Retinal pigment epithelial cell (primary cell): ENCODE measurements at places on chromosomes 3 and 15.

GRCh38 chr3:36477655-36478054 is 97.4 kb downstream of the STAC start:
- DNase-seq: no peak

- DNase-seq: no peak
Observed at GRCh38 chr15:41809121-41809520, 18.8 kb upstream of the JMJD7 start.

DNA sequence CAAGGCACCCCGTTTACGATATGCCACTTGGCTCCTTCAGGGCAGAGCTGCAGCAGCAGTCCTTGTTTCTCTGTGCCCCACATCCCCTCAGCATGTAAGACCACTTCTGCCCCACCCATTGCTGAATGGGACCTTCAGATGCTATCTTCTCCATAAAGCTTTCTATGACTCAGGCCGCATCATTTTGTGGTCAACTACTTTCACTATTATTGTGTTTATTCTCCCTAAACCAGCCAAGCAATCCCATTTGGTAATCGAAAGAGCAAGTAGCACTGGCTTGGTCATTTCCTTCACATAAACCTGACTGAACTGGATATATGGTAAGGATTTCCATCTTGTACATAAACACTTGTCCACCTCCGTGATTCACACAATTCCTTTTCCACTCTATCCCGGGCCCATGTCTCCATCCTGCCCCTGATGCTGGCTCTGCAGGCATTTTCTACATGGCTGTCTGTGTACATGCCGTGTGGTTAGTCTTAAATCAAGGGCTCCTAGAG is 25.7 kb downstream of the LIPC start:
- DNase-seq: no peak

GRCh38 chr3:34053626-34054025 is 255.2 kb downstream of the PDCD6IP start:
- DNase-seq: no peak

DNA sequence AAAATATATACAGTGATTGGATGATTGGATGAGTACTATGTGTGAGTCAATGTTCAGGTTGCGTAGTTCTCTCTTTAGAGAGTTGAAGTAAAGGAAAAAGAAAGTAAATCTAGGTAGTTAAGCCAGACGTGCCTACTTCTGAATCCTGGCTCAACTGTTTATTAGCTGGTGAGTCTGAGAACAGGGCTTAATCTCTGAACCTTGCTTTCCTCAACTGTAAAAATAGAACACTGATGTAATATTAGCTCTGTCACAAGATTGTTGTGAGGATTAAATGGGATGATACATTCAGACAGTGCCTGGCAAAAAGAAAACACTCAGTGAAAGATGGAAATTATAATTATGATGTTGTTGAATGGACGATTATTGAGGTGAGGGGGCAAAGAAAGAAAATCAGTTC is 413.4 kb downstream of the MAGI1 start:
- peak; percentile 66 for DNase-seq

GRCh38 chr3:49906073-49906743 is 2.5 kb upstream of the MST1R start:
- DNase-seq: no peak

DNA sequence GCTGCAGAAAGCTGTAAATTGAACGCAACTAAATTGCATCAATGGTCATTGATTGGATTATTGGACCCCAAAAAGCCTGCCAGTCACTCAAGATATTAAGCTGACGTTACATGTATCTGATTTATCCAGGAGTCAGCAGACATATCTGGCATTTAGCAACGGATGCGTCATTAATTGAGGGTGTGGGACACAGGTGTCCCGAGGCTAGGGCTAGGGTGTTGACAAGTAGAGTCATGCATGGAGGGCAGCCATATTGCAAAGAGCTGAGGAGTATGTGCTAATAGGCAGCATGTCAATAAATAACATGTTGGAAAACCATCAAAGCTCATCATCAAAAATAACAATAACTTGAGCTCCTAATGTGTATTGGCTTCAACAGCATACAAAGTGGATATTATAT is 234.5 kb upstream of the GOLGA6L4 start:
- no peak for DNase-seq

DNA sequence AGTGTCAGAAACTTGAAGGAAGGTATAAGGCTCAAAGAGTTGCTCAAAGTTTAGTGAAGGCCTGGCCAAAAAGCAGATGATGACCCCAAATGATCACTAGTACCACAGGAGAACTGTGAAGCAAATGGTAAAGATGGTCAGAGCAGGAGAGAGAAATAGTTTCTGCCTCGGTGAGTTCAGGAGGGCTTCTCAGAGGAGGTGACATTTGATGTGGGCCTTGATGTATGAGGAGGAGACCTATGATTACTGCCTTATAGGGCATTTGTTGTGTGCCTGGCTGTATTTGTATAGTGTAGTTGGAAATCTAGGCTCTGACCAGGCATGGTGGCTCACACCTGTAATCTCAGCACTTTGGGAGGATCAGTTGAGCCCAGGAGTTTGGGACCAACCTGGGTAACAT is 50.4 kb downstream of the DNASE1L3 start:
- no peak for DNase-seq

GRCh38 chr3:37772773-37773354 is 88.8 kb upstream of the CTDSPL start:
- DNase-seq: no peak

GRCh38 chr3:52085681-52086282 is 29.4 kb upstream of the DUSP7 start:
- no peak for DNase-seq

DNA sequence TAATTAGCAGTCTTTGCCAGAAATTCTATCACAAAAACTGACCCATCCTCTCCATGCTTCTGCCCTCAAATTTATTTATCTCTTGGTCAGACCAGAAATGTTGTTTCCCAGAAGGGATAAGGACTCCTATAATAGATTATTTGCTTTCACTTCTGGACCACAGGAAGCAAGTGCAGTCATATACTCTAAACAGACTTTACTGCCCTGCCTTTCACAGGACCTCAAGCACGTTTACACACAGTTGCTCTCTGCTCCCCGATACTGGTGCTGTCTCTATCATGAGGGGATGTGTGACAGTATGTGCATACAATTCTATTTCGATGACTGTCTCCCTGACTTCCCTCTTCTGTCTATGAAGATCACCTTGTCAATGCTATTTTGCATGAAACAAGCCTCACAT is 205.5 kb upstream of the TGFBR2 start:
- DNase-seq: no peak

- DNase-seq: peak; percentile 78
Observed at GRCh38 chr3:134427400-134428111, 53.3 kb upstream of the AMOTL2 start.

DNA sequence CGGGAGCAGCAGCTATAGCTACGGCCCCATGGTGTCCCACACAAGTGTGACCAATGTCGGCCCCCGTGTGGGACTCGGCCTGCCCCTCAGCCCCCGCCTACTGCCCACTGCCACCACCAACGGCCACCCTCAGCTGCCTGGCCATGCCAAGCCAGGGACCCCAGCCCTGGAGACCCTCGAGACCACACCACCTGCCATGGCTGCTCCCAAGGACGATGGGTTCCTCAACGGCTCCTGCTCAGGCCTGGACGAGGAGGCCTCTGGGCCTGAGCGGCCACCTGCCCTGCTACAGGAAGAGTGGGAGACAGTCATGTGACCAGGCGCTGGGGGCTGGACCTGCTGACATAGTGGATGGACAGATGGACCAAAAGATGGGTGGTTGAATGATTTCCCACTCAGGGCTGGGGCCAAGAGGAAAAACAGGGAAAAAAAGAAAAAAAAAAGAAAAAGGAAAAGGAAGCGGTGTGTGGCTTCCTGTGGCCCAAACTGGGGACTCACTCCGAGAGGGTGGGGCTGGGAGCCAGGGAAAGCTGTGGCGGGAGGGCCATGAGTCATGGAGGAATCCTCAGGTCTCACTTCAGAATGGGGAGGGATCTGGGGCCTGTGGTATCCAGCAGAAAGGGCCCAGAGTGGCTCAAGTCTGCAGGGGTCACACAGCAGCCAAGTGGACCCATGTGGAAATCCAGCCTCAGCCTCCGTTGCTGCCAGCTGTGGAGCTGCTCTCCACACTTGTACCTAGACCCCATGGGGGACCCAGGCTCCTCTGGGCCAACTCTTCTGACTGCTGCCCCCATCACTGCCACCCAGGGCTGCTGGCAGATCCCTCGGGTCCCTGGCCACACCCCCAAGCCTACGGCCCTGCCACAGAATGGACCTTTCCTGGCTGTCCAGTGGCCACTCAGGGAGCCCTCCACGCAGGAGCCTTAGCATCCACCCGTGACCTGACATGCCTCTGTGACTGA is 26.1 kb downstream of the PTH1R start:
- no peak for DNase-seq

DNA sequence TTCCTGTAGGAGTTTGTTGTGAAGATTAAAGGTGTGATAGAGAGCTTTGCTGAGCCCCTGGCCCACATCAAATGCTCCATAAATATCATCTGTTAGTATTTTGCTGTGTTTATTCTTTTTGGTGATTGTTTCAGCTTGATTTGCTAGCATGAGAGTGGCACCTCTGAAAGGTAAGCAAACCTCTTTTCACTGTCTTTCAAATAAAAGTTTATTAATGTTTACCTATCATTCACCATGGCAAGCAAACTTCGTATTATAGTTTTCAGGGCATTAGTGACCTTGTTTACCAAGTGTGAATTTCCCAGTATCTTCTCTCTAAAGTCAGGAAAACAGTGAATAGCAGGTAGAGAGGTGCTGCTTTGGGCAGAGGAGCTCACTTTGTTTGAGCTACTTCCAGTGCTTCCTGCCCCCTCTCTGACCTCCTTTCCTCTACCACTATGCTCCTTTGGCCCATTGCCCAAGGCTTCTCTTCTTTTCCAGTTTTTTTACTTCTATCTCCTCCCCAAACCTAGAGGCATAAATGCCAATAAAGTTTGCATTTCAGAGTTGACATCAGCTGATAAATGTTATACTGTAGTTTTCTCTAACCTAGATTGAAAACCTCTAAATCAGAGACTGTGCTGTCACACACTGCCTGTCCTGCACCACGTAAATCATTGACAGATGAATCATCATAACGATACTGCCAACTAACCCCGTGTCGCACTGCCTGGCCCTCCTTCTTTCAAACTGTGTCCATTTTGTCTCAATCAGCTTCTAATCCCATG is 569.0 kb downstream of the TUSC7 start:
- DNase-seq: peak; percentile 14

- no peak for DNase-seq
Observed at GRCh38 chr15:57364282-57365007, 11.9 kb upstream of the CGNL1 start.

DNA sequence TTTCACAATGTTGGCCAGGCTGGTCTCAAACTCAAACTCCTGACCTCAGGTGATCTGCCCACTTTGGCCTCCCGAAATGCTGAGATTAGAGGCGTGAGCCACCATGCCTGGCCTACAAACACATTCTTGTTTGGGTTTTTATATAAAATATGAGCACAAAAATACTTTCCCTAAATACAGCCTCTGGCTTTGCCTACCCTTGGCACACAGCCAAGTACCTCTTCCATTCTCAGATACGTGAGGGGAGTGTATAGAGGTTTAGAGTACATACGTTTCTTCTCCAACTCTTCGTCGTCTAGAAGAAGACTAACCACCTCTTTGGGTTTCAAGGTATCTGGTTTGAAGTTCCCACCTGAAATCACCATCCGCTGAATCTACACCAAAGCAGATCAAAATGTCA is 33.5 kb downstream of the CHAC1 start:
- no peak for DNase-seq

- DNase-seq: no peak
Observed at GRCh38 chr15:31077181-31077580, 24.3 kb downstream of the TRPM1 start.

DNA sequence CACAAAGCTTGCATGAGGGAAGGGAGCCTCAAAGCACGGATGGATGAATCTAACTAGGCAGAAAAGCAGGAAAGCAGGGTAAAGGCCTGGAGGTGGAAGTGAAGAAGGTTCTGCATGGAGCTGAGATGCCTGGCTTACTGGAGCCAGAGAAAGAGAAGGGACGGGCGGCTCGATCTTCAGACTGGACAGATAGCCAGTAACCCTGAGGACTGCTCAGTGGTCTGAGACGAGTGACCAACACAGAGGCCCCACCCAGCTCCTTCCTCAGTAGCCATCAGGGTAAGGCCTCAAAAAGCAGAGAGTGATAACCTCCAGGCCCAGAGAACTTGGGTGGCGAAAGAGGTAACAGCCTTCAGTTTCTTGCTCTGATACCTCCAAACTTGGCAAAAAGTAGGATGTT is 6.4 kb downstream of the CLN6 start:
- no peak for DNase-seq

- no peak for DNase-seq
Observed at GRCh38 chr3:142022381-142022780, 127.0 kb downstream of the TFDP2 start.

- no peak for DNase-seq
Observed at GRCh38 chr15:49752517-49752916, 131.7 kb downstream of the DTWD1 start.
